Hematopoietic multipotent progenitor cell treated with erythropoietin and hydrocortisone succinate and interleukin-3 and kit ligand, for 6 days (in vitro differentiated cells): ENCODE measurements at places on chromosomes 1 and 21.

- no peak for DNase-seq
Measured at GRCh38 chr1:55560266-55560665, 345.1 kb upstream of the USP24 start.

DNA sequence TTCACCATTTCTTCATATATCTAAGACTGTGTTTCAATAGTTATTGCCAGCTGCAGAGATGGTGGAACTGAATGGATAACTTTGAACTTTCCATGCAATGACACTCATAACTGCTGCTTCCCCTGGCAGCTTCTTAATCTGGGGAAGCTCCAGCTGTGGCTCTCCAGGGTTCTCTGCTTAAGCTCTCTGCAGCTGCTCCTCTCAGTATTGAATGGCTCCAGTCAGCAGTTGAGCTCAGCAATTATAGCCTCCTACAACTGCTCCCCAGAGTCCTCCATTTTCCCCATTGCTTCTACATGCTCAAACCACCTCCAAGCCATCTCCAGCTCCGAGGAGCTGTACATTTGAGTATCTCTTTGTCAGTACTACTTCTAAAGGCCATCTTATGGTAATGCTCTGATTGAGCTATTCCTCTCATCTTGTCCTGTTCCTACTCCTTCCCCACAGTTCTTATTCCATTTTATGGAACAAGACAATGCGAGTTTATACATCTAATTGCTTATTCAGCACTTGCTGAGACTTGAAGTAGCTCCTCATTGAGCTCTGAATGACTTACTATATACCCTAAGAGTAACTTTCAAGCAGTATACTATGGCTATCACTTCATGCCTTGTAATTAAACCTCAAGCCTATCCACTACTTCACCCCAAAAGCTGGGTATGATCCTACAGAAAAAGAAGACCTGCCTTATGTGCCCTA lies 362.4 kb downstream of the NEGR1 start:
- no peak for DNase-seq

GRCh38 chr1:201946224-201946908 lies at the start of gene LMOD1:
Gene LMOD1 (minus strand): TSS chr1:201946548. CDS start chr1:201946340, 208 bp downstream.
- peak; percentile 46 for DNase-seq

DNA sequence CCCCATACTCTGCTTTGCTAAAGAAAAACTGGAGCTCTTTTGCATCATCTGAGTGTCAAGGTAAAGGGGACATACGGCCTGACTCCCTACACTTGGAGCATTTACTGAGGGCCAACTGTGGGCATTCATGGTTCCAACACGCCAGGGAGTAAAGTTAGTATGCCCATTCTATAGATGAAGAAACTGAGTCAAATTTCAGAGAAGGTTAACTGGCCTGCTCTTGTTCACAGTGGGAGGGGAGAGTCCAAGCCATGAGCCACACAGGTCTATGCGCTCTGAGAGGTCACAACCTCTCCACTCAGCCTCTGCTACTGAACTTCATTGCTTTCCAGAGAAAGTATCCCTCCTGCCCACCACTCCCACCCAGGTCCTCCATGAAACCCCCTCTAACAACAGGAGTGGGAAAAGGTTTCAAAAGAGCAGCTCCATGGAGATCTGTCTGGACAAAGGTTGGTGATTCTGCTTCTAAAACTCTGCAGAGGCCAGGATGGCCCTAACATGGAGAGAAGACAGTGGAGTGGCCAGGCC lies 6.8 kb upstream of the KCNN3 start:
- no peak for DNase-seq

DNA sequence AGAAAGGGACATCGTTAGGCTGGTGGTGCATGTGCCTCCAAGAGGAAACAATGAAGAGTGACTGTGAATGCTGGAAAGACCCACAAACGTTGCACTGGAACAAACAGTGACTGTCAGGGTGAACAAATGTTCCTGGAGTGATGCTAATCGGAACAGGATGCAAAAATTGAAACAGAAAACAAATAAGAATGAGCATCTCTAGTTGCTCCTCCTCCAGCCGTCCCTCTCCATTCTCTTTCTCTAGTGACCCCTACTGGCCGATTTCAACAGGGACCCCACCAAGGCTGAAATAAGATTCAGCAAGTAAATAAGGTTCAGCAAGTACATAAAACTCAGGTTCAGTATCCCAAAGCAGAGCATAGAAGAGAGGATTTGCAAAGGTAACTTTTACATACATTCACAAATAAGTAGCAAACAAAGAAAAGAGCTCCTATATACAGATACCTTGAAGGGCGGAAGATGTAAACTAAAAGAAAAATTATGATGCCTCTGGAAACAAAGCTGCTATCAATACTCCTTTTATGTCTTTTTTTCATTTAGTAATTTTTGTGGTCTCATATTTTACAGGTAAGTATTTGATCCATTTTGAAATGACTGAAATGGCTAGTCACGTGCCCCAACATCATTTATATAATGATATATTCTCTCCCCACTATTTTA lies 836.1 kb upstream of the ADAMTS5 start:
- peak; percentile 63 for DNase-seq

- DNase-seq: no peak
Measured at GRCh38 chr1:99279525-99279924, 15.2 kb downstream of the PLPPR4 start.

DNA sequence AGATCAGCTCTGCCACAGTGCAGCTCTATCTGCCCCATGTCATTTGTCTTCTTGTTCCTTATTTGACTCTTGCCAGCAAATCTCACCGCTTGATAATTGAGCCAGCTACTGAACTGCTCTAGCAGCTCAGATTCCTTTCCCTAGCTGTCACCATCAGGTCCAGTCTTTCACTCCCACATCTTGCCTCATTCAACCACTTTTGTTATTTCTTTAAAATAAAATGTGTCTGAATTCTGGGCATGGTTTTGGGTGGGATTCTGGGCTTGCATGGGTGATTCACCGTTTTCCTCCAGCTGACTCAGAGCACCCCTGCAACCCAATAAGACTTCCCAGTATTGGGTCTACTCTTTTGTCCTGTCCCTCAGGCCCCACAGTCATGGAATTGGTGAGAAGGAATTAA lies 215.7 kb downstream of the DSCAM start:
- DNase-seq: no peak

DNA sequence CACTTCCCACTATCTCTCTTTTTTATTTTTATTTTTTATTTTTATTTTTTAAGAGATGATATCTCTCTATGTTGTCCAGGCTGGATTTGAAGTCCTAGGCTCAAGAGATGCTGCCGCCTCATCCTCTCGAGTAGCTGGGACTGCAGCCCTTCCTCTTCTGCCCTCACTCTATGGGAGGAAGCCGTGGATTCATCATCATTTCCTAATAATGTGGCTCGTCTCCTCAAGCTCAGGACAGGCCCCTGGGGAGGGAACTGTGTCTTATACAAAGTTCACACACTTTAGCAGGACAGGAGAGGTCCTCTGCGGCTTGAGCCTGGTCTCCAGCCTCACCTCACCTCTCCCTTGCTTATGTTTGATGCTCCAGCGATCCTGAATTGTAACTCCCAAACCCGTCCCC lies 16.5 kb upstream of the IFFO2 start:
- no peak for DNase-seq

DNA sequence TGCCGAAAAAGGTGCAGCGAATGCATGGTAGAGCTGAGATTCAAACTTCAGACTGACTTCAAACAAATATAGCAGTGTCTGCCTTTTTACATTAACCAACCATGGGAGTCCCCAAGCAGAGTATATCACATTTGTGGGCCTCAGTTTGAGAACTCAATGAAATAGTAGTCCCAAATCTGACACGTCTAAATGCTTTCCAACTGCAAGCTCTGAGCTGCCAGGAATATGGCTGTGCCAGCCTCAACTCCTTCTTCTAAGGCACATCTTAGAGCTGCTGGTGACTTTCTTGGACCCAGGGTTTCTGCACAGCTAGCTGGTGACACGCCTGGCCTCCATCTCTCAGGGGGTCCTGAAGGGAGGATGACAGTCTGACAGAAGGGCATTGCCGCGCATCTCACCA lies 78.8 kb upstream of the SLC2A1 start:
- no peak for DNase-seq

DNA sequence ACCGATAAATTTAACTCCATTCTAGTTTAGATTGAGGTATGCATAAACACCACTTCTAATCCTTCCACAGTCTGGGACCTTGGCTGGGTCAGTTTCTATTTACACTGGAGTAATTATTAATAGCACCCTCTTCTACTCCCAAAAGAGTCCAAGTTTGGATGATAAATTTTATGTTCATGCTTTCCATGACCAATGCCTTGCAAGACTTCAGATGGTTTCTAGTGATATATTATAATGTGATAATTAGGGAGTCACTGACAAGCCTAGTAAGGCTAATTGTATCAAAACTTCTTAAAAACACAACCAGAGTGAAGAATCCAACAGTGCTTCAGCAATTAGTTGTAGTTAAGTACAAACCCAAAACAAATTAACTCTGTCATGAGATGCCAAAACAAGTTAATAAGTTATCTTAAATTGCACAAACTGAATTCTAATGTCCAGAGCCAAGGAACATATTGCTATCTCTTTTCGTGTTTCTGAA lies 489.6 kb downstream of the TTLL7 start:
- DNase-seq: no peak

DNA sequence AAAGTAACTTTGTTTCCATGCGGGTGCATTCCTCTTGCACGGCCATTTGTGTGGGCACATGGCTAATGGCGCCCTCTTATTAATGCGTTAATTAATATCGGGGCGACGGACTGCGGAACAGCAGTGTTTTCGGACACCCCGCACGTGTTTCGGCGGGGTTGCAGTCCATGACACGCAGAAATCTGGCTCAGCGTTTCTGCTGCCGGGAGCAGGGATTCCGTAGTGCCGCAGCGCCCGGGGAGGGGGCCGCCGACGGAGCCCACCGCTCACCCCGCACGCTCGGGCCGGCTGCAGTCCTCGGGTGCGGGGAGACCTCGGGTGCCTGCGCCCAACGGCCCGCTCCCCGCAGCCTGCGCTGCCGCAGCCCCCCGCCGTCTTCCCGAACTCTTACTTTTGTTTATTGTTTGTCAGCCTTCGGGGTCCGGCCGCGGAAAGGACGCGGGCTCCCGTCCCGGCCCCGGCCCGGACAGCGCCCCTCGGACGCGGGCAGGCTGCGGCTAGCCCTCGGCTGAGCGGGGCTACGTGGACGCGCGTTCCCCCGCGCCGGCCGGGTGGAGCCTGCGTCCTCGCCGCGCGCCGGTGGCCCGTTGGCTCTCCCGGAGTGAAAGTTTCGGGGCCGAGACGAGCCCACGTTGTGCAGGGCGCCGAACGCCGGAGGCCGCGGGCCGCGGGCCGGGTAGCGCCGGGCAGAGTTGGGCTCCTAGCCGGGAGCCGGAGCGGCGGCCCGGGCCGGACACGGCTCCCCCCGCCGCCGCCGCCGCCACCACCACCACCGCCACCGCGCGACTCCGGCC lies 849 bp downstream of the NFIA start:
- peak; percentile 47 for DNase-seq
